Astrocyte (in vitro differentiated cells and primary cell): ENCODE measurements at places on chromosomes 7 and 10. TPM values are rescaled to one million over a fixed set of nuclear protein-coding genes. Genes with fewer than 3 reads are reported as not detected.

GRCh38 chr7:129859183-129859582 lies 93.6 kb downstream of the UBE2H start:
- DNase-seq, result peak; percentile 81

GRCh38 chr7:34451923-34452322 lies 206.1 kb upstream of the NPSR1 start:
- DNase-seq, result peak; percentile 83

DNA sequence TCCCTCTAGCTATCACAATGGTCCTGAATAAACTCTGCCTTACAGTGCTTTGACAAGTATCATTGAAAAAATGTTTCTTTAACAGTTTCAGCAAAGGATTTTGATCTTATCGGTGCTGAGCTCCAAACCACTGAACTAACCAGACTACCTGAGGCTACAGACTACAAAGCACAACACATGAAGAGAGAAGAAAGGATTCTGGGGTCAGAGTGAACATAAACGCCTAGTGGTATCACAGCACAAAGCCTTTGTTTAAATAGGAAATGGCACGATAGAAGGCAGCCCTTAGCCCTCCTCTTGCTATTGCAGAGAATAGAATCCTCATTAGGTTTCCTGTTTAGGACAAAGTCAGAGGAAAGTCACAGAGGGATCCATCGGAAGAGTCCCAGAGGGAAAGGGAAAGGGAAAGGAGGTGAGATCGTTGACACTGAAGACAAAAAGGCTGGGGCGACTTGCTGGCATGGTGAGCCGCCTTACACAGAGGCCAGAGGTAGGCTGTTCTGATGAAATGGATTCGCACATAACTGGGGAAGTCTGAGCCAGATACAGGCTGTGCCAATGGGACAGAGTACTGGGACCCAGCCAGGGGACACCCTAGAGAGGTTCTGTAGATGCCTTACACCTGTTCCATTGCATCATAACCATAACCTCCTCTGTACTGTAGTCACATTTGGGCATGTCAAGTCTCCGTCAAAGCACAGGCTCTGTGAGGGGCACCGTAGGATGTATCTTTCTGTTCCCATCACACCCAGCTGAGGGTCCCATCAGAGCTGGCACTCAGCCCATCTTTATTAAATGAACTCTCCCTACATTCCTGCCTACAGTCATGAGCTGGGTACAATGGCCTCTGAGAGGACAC lies 71.5 kb downstream of the XPNPEP1 start:
- no peak for DNase-seq

GRCh38 chr7:110698576-110698975 lies 392.4 kb upstream of the LRRN3 start:
- no peak for DNase-seq

DNA sequence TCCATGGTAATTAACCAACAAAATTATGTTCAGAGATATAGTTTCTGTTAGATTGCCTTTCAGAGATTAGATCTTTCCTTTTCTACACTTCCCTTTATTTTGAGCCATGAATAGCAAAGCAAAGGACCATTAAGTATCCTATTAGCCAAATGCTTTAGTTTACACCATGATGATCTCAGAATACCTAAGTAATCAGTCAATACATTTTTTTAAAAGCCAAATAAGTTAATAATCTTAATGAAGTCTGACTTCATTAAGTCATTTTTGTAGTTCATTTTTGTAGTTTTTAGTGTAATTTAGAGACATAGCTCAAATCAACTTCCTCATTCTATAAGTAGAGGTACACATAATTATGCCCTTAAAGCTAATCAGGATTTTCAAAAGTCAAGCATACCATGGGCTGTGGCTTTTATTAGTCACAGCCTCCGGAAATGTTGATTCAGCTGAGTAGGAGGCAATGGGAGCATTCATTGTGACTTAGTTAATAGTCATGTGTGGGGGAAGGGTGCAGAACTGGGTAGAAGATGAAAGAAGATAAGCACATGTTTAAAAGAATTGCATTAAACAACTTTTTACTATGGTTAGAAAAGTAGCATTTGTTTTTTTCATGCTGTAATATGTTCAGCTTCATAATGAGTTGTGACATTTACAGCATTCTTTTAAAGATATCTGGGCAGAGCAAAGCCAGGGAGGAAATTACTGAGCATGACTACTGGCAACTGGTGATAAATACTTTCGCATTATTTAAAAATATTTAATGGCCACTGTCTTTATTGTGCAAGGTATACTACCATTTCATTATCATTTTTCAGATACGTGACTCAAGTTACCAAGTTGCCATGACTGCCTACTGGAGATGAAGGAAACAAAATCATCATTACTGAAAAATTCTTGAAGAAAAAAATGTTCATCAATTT lies 57.3 kb upstream of the CCDC71L start:
- DNase-seq, result peak; percentile 99

GRCh38 chr10:132938472-132939339 lies 3.7 kb downstream of the CFAP46 start:
- no peak for DNase-seq

DNA sequence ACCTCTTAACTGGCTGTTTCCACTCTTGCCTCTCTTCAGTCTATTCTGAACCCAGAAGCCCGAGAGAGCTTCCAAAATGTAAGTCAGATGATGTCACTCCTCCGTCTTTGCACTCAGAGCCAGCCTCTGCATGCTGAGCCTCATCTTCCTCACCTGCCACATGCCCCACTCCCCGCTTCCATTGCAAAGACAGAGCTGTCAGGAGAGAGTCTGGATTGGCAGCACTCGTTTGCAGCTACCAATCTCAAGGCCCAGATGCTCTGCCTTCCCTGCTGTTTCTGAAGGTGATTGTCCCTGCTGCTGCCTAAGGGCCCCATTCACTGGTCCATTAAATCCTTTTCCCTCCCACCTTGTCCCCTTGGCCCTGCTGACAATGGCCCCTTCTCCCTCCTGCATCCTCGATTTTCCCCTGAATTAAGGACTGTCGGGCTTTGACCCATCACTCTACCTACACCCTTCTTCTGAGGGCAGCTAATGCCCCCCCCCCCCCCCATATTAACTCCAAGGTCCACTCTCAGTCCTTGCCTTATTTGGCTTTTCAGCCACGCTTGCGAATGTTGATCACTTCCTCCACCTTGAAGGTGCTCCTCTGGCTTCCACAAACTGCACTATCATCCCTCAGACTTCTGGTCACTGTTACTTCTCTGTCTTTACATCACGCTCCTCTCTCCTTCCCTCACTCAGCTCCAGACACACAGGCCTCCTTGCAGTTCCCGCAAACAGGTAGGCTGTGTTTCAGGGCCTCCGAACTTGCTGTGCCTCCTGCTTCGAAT lies 98.5 kb downstream of the CHN2 start:
- no peak for DNase-seq

DNA sequence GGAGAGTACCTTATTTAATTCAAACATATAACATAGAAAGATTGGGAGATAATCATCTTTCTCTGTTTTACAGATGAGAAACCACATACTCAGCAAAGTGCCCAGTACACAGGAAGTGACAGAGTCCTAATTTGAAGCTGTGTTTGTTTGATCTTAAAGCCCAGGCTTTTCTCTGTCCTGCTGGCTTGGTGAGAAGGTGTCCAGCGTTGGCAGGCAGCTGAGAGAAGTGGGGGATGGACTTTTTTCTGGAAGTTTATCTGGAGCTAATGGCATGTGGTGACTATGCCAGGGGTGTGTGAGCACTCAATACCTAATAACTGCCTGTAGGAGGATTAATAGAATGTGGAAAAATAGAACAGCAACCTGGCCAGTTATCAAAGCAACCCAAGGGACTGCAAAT lies 60.8 kb downstream of the NPSR1 start:
- no peak for DNase-seq

LIPJ gene
- total RNA-seq, result not detected in 2 replicates

GRCh38 chr7:57370066-57370738 lies 79.8 kb upstream of the ZNF716 start:
- DNase-seq, result no peak

GIMAP2 gene
- not detected in 2 replicates for total RNA-seq

MPP7 gene
- 6.9 and 7.1 TPM in 2 replicates for total RNA-seq

- no peak for DNase-seq
These were observed 58.5 kb upstream of the FERD3L start for GRCh38 chr7:19203686-19204085.

MMD2 gene
- total RNA-seq, result not detected in 2 replicates

GRCh38 chr10:52048051-52048450 lies 266.0 kb upstream of the DKK1 start:
- DNase-seq, result no peak

STOX1 gene
- 0.12 and 0.25 TPM in 2 replicates for total RNA-seq

DNA sequence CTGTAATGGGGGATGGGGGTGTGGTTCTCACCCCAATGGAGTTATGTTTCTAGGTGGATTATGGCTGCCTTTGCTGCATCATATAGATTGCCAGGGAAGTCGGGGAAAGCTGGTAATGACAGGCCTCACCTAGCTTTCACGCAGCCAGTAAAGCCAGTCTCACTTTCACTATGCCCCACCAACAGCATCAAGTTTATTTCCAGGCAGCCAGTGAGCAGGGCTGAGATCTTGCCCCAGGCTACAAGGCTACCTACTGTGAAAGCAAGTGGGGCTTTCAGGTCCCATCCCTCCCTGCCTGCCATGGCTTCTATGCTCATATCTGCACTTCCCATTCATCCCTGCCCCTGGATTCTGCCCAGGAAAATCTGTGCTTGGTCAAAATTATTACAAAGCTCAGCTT lies 61.7 kb upstream of the NXPH1 start:
- DNase-seq, result no peak
